ENCODE measurements at places on chromosomes 1 and 21.
A peak's percentile ranks its signal among the peaks of the same experiment; 100 is the strongest.

GRCh38 chr1:193260896-193261295, 74.5 kb upstream of the B3GALT2 start:
- DNase-seq: no peak

DNA sequence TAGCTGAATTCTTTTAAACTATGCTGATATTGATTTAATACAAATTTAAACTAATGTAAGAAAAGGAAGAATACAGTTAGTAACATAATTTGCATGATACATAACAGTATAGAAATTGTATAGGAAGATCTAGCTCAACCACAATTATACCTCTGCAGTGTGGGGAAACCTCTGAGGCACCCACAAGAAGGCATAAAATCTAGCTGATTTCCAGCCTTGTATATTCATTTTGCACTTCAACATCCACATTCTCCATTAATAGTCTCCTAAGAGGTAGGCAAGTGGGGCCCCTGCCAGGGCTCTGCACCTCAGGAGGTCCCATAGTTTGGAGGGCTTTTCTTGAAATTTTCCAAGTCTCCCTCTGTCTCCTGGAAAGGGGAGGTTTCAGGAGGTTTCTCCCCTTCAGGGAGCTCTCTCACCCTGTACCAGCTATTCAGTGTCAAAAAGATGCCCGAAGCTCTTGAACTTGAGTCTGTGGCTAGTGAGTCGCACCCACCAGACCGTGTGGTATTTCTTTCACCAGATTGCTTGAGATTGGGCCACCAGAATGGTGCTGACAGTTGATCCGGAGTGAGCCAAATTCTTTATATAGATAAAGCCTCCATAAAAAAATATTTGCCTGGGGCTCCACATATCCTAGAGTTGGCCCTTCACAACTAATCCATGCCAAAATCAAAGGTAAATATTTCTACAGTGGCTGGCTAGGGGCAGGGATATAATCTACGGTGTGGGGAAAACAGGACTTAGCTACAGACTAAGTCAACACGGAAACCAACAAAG, 108.2 kb downstream of the TIAM1 start:
- DNase-seq: no peak

DNA sequence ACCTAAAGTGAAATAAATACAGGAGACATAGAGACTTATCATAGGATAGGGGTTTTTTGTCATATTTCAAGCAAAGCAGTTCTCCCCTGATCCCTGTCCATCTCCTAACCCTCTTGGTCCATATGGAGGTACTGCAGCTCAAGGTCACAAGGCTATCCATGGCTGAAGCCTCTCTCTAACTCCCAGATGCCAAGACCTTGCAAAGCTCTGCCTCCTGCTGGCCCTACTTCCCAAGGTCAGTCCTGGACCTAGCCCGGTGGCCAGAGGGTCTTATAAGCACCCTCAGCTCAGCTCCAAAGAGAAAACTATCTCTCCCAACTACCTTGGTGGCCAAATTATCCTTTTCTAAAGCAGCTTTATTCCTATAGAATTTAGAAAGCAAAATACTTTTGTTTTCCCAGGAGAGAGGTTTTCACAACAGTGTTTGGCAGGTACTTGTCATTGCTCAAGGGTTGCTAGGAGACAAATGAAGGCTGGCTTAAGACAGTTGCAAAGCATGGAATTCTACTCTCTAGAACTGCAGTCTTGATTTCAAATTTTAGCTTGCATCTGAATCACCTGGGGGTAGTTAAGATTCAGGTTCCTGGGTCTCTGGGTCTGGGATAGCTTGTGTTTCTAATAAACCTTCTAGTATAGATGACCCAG, 121.5 kb downstream of the XCL2 start:
- DNase-seq: no peak

DNA sequence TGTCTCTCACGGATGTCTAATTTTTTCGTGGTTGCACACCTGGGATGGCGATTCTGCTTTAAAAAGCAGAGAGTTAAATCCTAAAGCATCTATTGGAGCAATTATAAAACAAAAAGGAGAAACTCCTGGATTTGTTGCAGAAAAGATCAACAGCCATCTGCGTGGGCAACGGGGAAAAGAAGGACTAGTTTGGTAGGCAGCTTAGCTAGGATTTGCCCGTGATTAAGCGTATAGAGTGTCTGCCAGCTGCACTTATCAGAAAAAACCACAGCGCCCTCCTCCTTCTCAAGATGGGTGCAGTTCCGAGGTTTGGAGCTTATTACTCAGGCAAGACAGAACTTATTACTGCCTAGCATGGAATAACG, 526 bp upstream of the SLC25A24 start:
- DNase-seq: peak; percentile 25

DNA sequence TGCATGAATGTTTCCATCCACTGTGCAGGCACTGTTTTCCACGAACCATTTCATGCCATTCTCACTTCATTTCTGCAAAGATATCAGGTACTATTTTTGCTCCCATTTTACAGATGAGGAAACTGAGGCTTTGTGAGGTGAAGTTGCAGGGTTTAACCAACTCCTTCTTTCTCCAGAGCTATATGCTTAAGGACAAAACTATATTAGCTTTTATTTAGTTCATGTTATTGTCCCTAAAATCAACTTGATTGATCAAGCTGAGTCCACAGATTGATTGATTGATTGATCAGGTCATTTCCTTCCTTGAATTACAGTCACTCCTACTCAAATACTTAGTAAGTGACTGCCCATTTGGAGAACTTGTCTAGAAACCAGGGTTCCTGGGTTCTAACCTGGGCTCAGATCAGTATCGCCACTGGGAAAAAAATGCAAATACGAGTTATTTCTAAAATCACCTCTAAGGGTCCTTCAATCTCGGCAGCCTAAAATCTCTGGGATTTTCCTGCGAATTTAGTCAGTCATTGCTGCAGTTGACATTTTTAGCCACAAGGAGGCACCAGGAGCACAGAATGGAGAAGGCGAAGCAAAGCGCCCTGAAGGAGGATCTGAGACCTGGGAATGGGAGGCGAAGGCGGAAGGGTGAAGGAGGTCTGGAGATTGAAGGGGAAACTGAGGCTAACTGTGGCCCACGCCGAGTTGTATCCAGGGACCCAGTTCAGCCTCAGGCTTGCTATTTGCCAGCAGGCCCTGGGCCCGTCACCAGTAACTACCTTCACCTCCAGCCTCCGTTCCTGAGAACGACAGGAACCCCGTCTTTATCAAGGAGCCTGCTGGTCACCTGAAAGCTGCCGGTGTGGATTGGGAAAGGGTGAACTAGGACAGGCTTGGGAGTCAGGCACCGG, 14.3 kb upstream of the MUL1 start:
- peak; percentile 71 for DNase-seq

DNA sequence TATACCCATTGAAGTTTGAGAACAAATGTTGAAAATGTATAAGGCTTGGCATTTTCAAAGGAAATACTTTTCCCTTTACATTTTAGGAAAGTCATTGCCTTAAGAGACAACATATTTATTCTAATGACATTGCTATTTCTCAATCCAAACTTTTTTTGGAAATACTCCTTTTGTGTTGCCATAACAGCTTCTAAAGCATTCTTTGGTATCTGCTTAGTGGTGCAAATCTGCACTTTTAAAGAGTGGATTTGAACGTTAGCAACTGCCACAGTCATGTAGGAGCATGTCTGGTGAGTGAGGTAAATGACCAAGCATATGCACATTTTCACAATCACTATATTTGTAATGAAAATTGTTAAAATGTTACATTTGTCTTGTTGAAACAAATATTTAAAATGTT, 124.4 kb upstream of the GORAB start:
- no peak for DNase-seq

- no peak for DNase-seq
Observed at GRCh38 chr1:82722608-82723007, 921.9 kb downstream of the ADGRL2 start.

DNA sequence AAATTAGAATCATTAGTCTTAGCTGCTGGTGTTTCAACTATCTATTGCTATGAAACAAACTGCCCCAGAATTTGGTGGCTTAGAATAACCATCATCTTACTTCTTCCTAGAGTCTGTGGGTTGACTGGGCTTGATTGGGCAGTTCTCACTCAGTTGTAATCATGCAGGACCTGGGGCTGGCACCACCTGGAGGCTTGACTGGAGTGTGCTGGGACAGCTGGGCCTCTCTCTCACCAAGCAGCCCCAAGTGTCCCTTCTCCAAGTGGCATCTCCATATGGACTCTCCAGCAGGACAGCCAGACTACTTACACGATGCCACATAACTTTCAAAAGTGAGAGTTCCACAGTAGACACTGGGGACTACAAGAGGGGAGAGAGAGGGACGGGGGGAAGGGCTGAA, 140.3 kb upstream of the ATP1B1 start:
- DNase-seq: no peak

GRCh38 chr1:195754874-195755273, 853.4 kb downstream of the KCNT2 start:
- no peak for DNase-seq

GRCh38 chr1:1777950-1778662, at the start of gene NADK:
NADK (minus strand) TSS chr1:1778470; CDS start chr1:1765406, 13,064 bp downstream.
- DNase-seq: peak; percentile 64

GRCh38 chr1:33435096-33435820, 4.4 kb upstream of the PHC2 start:
- DNase-seq: no peak

DNA sequence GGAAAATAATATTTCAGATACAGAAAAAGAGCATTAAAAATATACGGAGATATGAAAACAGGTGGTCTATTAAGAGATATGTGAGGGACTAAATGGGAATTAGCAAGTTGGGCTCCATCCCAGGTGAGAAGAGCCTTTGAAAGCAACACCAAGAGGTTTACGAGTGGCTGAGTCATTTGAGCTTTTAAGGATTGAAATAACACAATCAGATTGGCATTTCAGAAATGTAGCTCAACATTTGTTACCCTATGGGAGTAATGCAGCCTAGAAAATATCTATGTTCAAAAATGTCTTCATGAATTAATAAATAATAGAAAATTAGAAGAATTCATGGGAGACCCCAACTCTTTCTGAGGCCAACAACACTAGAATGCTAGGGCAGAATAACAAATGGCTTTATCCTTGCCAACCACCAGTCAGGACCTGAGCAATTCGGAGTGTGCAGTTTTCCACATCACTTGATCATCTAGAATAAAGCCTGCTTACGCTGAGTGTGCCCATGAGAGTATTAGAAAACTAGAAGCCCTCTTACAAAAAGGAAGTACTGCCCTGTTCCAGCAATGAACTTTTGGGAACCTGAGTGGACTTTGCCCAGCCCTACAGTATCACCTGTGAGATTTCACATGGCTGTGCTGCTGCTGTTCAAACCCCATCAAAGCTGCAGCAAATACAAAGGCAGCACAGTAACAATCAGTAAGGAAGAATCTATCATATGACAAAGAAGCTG, 538.0 kb upstream of the CAMK1G start:
- no peak for DNase-seq

DNA sequence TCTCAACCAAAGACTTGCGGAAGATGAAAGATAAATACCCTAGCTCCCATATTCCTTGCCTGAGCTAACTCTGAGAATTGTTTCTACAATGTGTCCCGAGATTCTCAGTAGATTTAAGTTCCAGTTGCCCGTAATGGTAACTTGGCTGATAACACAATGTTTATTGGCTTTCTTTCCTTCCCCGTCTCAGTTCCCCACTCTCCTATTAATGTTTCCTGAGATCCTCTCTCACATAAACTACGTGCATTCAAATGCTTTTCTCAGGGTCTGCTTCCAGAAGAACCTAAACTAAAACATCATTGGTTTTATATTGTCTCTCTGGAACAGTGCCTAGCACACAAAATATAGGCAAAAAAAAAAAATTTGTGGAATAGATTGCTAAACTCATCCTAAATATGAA, 794.2 kb upstream of the ADGRL2 start:
- DNase-seq: no peak

- DNase-seq: no peak
Observed at GRCh38 chr1:66300972-66301451, 232.9 kb upstream of the SGIP1 start.

DNA sequence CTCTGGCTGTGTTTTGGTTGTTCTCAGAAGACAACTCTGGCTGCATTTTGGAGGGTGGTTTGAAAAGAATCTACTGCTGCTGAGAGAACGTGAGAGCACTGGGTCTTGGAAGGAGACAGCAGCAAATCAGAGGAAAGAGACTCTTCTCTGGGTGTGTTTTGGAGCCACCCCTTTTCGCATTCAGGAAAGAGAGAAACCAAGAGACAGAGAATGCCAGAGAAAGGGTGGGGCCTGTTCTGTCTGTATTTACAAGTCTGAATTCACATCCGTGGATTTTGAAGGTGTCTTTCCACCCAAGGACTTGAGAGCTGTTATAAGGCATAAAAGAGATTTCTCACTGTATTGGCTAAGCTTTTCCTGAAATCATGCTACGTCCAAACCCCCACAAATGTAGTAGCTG, 187.2 kb downstream of the C1orf94 start:
- no peak for DNase-seq

DNA sequence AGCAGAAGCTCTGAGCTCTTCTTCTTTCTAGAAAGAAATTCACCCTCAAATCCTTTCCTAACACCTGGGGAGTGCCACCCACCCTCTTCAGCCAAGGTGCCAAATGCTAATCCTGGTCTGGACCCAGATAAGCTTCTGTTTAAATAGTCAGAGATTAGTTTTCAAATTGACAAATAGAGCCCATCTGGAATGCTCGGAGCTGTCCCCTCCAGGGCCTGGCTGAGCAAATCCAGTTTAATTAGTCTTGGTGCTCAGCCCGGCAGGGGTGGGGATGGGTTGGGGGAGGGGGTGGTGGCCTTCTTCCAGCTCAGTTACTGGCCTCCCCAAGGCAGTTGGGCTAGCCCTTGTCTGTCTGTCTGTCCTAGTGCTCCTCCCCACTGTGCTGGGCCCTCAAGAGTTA, 269.5 kb downstream of the GRIK3 start:
- no peak for DNase-seq

All from stimulated activated CD4-positive, alpha-beta T cell treated with anti-CD3 and anti-CD28 coated beads, Interleukin-2, amount 100 ng/mL, for 48 hours (primary cell).